ENCODE measurements at places on chromosomes 5 and 9.

DNA sequence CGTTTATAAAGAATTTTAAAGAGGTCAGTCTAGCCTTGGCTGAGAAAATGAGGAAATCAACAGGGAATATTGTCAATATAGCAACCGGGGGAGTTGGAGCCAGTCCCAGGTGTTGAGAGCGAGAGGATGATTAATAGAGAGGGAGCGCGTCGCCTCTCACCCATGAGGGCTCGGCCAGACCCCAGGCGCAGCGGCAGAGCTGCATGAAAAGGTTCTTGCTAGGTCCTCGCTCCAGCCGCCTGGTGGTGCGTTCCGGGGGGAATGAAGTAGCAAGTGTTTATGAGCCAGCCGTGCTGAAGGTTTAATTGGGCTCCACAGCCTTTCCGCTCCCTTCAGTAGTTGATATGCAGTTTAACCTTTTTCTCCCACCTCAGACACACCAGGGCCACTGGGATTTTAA is 167.3 kb upstream of the IRX1 start:
- no peak for DNase-seq

DNA sequence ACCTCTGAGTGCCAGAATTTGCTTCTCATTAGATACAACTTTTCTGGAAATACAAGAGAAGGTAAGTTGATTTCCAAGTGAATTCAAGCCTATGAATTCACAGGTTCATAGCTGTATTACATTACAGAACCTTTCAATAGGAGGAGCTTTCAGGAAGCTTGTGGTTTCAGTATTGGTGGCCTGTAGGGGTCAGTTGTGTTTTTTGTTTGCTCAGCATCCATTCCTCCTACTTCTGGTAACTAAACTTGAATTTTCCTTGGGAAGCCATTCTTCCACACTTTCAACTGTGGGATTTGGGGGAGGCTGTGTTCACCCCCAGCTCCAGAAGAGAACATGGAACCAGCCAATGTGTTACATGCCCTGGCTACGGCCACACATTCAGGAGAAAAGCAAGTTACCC is 5.6 kb upstream of the CYSTM1 start:
- DNase-seq, result no peak

DNA sequence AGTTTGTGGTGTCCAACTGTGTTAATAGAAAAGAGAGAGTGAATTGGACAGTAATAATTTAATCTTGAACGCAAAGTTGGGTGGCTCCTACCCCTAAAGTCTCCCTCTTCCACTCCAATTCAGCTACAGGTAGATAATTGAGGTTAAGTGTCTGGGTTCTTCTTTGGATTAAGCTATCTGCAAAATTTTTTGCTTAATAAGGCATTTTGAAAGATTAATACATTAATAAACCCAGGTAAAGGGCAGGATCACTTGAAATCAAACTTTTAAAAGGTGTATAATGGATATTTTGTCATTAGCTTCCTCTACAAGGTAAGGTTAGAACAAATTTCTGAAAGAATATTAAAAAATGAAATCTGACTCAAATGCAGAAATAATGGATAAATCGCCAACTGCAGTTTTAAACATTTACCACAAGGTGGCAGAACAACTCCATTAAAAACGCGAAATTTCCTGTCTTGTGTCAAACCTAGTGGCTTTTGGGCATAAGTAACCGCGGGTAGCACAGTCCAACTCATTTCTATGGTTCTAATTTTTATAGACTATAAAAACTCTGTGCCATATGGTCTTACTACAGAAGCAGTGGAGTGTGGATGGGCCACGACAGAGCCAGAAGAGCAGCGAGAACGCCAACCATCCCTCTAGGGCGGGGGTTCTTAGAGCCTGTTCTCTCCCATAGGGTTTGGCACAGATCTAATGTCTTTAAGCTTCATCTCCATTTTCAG is 276.5 kb downstream of the ARHGEF28 start:
- DNase-seq, result peak; percentile 65

DNA sequence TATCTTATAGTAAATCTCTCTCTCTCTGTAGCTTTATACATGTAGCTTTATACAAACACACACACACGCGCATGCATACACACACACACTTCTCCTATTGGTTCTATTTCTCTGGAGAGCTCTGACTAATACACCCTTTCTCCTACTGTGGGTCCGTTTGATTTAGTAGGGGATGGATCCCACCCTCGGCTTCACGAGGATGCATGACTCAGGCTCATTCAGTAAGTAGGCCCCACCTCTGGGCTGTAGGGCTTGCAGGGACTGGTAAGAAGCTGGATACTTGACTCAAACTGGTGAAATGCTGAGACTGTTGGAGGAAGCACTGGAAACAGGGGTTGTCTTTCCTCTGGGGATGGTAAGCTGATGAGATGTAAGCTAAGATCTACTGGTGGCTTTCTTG is 98.7 kb downstream of the SLC24A2 start:
- DNase-seq, result no peak

- DNase-seq, result no peak
These were observed 4.5 kb downstream of the WHRN start for GRCh38 chr9:114500697-114501292.

GRCh38 chr5:35679357-35679756 is 61.7 kb downstream of the SPEF2 start:
- DNase-seq, result peak; percentile 15

DNA sequence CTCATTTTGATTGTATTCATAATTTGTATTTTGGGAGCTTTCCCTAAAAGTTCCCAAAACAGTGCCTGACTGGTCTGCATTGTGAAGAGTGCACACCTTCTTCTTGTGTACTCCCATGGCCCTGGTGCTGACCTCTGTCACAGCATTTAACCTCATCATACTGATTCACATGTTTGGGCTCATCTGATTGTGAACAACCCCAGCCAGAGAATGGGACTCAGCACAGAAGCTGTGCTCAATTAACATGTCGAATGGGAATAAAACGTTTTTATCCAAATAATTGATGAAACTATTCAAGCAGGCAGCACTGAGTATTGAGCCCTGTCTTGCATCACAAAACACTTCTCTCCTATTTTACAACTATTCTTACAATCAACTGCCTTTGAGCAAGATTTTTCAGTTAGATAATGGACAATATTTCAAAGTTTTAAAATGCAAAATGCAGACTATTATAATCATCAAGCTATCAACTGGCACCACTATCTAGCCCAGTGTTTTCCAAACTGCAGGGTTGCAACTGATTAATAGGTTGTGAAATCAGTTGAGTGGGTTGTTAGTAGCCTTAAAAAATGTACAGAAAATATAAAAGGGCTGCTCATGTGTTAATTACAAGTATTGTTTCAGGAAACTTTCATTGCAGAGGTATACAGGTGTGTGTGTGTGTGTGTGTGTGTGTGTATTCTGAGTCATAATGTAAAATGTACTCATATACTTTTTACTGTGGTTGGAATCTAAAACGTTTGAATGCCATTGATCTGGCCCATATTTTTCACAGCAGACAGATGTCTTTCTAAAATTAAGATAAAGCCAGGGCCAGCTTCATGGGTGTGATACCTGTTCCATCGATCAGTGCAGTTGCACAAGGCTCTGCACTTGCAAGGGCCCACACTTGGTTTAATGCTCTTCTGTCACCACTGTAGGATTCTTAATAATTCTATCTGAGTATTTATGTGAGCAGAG is 190.5 kb downstream of the PIK3R1 start:
- no peak for DNase-seq

GRCh38 chr5:150085950-150086715 is at the start of gene CSF1R:
TSS of gene CSF1R (minus strand) at chr5:150086554. CDS start at chr5:150086427, 127 bp downstream.
- DNase-seq, result no peak

GRCh38 chr5:125257057-125257972 is 510.9 kb upstream of the ZNF608 start:
- DNase-seq, result peak; percentile 10

GRCh38 chr5:142671801-142672200 is 14.1 kb downstream of the FGF1 start:
- peak; percentile 55 for DNase-seq

DNA sequence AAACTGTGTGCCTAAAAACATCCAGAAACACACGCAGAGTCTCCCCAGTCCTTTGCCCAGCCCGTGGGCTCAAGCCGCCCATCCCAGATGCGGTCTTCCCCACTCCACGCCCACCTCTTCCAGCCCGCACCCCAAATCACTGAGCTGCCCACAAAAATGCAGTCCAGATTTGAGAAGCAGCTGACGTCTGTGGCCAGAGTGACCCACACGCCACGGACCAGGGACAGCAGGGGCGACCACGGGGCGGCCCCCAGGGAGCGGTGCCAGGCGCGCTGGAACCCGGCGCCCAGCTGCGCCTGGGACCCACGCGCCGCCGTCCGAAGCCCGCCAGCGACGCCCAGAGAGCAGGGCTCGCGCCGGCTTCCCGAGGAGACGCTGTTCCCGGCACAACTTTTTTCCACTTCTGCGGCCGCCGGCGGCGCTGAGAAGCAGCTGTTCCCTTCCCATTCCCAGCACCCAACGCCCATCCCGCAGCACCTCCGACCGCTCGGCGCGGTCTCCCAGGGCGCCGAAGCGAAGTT is 674 bp downstream of the LHFPL2 start:
- DNase-seq, result peak; percentile 50

GRCh38 chr9:89923961-89924504 is 319.2 kb downstream of the GADD45G start:
- no peak for DNase-seq

All from fibroblast of gingiva (primary cell).